ENCODE measurements at places on chromosomes 5 and 9.

GRCh38 chr5:126514131-126514557, 80.9 kb downstream of the ALDH7A1 start:
- no peak for DNase-seq

DNA sequence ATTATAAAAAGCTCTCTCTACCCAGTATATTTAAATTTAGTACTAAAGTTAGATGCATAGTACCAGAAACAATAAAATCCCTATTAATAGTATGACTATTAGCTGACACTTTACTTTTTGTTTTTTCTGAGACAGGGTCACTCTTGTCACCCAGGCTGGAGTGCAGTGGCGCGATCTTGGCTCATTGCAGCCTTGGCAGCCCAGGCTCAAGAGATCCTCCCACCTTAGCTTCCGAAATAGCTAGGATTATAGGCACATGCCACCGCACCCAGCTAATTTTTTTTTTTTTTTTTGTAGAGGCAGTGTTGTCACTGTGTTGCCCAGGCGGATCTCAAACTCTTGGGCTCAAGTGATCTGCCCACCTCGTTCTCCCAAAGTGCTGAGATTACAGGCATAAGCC, 8.0 kb downstream of the CCNG1 start:
- DNase-seq = no peak

DNA sequence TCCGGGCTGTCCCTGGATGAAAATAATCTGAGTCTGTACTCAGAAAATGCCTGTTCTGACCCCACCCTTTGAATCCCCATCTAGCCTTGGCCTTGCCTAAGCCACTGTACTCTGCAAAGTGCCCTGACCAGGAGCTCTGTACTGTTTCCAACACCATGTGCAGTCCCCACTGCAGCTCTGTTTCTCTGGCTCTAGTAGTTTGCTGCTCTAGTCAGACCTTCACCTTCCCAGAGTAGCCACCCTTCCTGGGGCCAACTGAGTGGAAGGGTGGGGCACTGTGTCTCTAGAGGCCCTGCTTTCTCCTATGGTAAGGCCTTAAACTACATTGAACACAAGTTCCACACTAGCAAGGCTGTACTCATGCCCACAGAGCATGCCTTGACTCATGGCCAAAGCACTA, 31.9 kb downstream of the P4HA2 start:
- DNase-seq = no peak

DNA sequence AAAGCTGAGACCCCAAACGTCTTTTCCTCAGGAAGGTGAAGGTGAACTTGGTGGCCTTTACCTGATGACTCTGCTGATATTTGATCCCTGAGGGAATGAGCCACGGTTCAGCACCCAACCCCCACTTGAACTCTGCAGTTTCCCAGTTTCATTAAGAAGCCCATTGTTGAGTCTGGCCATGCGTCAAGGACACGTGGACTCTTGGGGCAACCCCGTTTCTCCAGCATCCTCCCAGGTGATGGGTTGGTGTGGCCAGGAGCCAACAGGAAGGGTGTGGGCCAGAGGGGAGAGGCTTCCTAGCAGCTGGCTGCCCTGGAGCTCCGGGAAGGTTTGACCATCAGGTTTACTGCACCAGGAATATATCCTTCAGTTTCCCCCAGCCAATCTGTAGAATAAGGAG, 59.5 kb upstream of the GNE start:
- no peak for DNase-seq
